Cortex of kidney (tissue), 1 donor: ENCODE measurements at places on chromosomes 2 and 18.

- DNase-seq = no peak
These were observed 43.4 kb downstream of the ZCCHC2 start for GRCh38 chr18:62566199-62566598.

GRCh38 chr2:636641-637405 is 40.4 kb downstream of the TMEM18 start:
- DNase-seq = no peak

DNA sequence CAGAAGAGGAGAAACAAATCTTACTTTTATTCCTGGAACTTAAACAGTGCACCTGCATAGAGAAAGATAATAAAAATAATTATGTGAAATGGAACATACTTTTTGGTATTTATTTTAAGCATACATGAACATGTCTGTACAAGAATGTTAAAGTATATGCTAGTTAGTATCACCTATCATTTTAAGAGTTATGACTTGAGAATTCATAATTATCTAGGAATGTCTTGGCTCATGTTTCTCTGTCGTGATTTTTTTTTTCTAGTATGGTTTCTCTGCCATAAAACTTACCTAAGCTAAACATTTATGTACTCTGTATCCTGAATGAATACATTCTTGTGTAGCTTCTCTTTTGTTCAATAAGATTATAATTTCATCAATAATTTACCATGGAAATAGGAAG is 4.2 kb downstream of the SERPINB7 start:
- DNase-seq = no peak

- DNase-seq = no peak
These were observed 56.0 kb downstream of the UBE2E3 start for GRCh38 chr2:181036445-181036844.

DNA sequence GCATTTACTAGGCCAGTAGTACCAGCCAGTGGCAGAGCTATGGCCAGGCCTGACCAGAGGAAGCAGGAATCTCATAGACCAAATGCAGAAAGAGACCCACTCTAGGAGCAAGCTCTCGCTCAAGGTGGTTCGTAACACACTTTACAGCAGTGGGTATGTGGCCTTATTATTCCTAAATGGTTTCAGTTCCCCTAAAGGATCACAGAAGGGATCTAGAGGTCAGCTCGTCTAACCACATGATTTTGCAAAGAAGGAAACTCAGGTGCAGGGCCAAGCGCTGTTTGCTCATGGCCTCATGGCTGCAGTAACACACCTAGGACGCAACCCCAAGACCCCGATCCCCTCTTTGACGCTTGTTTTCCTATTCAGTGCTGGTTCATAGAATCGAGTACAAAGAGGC is 65.5 kb upstream of the ATG16L1 start:
- no peak for DNase-seq

- no peak for DNase-seq
These were observed 12.4 kb downstream of the CNNM4 start for GRCh38 chr2:96772903-96773671.

GRCh38 chr2:149038442-149039212 is at the start of gene LYPD6B:
Gene LYPD6B (plus strand): TSS chr2:149038699. CDS start chr2:149130949, 92,250 bp downstream.
- DNase-seq = no peak

DNA sequence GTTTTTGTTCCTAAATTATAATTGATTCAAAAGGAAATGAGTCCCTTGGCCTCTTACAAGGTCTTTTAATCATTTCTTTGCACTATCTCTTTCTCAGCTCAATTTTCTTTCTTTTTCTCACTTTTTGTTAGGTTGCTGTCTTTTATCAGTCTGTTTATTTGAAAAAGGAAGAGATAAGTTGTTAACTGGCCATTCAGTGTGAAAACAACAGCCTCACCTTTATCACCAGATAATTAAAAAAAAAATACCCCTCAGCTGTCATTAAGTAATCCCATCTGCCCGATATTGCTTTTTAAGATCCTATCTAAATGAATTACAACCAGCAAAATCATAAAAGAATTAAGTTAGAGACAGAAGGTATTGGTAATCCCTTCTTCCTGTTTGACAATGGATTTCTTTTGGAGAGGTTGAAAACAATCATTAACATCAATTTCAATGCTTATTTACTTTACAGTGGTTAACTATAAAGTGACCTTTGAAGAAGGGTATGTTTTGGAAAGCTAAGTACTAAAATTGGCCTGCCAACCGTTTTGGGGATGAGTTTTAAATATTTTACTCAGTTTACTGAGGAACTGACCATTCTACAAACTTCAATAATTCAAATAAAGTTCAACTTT is 104.9 kb downstream of the TGIF1 start:
- DNase-seq = no peak

DNA sequence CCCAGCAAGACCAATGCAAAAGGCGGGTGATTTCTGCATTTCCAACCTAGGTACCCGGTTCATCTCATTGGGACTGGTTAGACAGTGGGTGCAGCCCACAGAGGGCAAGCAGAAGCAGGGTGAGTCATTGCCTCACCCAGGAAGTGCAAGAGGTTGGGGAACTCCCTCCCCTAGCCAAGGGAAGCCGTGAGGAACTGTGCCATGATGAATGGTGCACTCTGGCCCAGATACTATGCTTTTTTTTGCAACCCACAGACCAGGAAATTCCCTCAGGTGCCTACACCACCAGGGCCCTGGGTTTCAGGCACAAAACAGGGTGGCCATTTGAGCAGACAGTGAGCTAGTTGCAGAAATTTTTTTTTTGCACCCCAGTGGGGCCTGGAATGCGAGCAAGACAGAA is 662.6 kb upstream of the ACVR2A start:
- no peak for DNase-seq

GRCh38 chr18:50401888-50402287 is 27.0 kb downstream of the SKA1 start:
- DNase-seq = no peak

GRCh38 chr18:63689064-63689463 is 13.7 kb upstream of the SERPINB11 start:
- DNase-seq = no peak

- no peak for DNase-seq
These were observed 60.7 kb upstream of the ASAP2 start for GRCh38 chr2:9145752-9146430.

DNA sequence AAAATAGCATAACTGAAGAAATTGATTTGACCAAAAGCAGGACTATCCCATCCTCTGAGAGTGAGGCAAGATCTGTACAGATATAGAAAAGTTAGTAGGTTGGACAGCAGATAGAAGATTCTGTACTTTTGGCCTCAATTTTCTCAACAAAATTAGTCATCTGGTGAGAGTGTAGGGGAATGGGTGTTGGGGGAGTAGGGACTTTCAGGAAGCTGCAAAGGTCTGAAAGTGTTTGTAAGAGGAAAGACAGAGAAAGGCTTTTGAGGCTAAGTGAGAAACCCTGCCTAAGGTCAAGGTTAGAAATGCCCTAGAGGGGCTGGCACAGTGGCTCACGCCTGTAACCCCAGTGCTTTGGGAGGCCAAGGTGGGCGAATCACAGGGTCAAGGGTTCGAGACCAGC is 40.3 kb downstream of the DAPL1 start:
- DNase-seq = no peak

- DNase-seq = no peak
These were observed 448.6 kb downstream of the BCL11A start for GRCh38 chr2:60104514-60105505.

DNA sequence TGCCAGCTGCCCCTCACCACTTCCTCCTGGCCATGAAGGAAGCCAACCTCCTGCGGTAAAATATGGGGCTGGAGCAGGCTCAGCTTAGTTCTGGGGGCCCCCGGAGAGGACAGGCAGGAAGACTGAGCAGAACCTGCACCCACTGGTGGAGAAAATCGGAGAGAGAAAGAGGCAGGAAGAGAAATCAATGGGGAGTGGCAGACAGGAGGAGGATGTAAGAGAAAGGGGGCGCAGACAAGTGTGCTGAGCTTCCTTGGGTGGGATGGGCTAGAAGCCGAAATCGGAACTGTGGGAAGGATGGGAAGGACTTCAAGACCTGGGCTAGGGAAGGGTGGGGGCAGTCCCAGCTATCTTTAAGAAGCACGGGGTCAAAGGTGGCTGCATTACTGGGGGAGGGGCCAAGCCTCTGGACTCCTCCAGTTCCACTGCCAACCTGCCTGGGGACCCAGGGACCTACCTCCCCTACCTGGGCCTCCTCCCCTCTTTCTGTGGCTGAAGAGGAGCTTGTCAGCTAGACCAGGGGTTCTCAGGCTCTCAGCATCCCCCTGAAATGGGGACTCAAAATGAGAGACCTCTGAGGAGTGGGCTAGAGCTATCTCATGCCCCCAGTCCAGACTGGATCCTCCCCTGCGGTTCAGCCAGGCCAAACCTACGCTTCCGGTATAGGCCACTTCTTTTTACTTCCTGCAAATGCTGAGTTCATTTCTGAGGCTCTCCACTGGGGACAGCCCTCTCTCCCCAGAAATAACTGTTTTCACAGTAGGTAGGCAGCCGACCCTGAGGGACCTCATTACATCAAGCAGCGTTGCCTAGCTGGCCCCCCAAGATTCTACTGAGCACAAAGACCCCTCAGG is 33.6 kb upstream of the B3GNT7 start:
- no peak for DNase-seq

DNA sequence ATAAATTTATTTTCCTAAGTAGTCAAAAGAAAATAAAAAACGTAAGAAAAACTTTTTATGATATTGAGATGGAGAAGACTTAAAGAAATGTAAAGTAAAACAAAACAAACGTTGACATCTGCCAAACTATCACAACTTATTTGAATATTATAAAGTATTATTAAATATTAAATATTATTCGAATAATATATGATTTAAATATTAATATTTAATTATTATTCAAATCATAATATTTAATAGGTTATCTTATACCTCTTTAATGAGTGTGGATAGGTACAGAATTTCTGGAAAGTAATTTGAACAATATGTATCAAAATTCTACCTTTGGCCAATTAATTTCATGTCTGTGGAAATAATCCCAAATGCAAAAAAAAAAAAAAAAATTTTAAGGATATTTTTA is 278.7 kb downstream of the RAD51AP2 start:
- DNase-seq = no peak

- DNase-seq = no peak
These were observed 1.8 kb upstream of the FRZB start for GRCh38 chr2:182868054-182868796.

GRCh38 chr2:191081411-191082155 is 67.6 kb upstream of the STAT1 start:
- no peak for DNase-seq

- DNase-seq = no peak
These were observed 47.7 kb downstream of the COLEC12 start for GRCh38 chr18:452816-453215.

GRCh38 chr2:228838819-228839218 is 432.3 kb downstream of the PID1 start:
- no peak for DNase-seq

- no peak for DNase-seq
These were observed 20.0 kb downstream of the MERTK start for GRCh38 chr2:111918383-111918806.

DNA sequence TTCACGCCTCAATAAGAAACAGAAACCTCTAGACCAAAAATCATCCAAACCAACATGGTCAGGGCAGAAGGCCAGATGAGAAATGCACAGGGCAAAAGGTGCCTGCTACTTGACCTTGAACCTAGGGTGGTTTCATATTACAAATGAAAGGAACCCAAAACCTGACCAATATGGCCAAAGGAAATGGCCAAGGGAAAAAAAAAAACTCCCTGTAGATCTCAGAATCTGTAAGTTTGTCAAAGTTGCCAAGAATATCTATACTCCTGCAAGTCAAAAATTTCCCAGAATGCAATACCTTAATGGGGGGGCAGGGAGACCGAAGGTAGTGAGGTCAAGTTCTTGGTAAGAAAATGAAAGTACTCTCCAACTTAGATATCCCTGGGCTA is 47.2 kb downstream of the HIBCH start:
- no peak for DNase-seq

DNA sequence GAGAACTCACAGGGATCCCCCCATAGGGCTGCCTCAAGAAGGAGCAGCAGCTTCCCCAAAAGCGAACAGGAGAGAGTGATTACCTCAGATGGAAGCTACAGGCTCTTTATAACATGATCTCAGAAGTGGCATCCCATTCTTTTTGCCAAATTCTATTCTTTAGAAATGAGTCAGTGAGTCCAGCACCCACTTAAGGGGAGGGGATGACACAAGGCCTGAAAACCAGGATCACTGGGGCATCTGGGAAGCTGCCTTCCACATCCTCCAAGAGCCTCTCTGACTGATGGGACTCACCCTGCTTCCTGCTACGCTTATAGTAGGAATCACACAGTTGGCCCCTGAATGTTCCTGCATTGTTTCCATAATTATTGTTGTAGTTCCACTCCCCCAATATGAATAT is 96.5 kb downstream of the MAPK4 start:
- DNase-seq = no peak

GRCh38 chr18:58807766-58808165 is 56.9 kb upstream of the ZNF532 start:
- no peak for DNase-seq

DNA sequence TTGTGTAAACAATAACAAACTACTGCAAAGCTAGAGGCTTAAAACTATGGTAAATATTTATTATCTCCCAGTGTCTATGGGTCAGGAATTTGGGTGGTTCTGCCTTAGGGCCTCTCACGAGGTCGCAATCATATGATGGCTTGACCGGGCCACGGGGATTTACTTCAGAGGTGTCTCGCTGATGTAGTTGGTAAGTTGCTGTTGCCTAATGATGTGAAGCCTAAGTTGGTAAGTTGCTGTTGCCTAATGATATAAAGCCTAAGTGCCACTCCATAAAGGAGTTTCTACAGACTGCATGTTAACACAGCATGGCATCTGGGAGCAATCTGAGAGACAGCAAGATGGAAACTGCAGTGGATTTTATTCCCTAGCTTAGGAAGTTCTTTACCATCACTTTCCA is 35.8 kb downstream of the FMNL2 start:
- DNase-seq = no peak

DNA sequence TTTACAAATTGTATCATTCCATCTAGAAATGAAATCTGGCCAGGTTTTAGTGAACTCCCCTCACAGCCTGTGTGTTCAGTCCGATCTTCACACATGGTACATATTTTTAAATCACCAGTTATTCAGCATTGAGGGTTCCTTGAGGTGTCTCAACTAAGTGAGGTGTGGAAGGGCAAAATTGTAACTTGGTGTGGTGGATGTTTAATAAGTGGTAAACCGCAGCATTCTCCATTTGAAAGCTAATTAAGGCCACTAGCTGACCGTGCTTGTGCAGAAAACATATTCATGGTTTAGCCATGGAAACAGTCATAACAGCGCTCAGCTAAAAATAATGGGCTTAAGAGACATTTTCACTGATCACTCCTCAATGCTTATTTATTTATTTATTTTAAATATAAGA is 786.2 kb upstream of the FANCL start:
- no peak for DNase-seq

DNA sequence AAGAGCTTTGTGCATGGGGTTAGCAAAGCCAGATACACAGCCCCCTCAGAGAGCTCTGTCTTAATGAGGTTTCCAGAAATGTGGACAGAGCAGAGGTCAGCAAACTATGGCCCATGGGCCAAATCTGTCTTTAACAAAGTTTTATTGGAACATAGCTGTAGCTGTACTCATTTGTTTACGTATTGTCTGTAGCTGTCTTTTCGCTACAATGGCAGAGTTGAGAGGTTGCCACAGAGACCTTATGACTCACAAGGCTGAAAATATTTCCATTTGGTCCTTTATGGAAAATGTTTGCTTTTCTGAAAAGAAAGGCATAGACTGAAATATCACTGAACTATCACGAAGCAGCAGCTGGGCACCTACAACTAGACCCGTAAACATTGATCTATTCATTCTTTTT is 841.8 kb downstream of the SLC4A3 start:
- DNase-seq = no peak

GRCh38 chr18:58911766-58912165 is 47.1 kb downstream of the ZNF532 start:
- no peak for DNase-seq
